ENCODE measurements at places on chromosomes 3 and 15.

GRCh38 chr3:192802957-192803899 lies 75.9 kb upstream of the FGF12 start:
- DNase-seq = no peak

- DNase-seq = no peak
These were observed 539 bp upstream of the PLCL2 start for GRCh38 chr3:16884084-16884747.

DNA sequence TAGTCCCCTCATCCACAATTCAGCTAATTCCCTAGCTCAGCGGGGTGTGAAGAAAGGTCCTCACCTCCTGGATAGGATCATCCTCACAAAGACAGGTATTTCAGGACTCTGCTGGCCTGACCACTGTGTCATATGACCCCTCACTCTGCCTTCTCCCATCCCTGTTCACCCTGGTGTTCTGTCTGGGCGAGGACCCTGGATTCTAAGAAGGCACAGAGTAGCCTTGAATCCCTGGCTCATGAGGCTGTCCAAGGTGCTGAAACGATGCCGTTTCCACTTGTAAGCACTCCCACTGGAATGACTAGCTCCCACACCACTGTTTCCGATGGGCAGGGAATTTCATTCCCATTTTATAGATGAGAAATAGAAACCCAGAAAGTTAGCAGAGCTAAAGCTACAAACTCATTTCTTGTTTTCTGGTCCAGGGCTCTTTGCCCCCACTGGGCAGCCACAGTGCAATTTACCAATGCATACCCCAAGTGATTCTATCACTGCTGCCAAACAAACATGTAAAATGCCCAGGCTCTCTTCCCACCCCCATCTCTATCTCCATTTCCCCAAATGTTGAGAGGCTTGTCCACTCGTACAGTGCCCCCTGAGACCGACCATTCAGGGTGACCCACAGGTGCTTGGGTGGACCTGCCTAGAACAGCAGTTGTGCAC lies 83.2 kb downstream of the RAB11A start:
- no peak for DNase-seq

- DNase-seq = no peak
These were observed 221.5 kb downstream of the P3H2 start for GRCh38 chr3:189899186-189899585.

GRCh38 chr3:129605922-129606635 lies 397 bp downstream of the PLXND1 start:
- DNase-seq = no peak

DNA sequence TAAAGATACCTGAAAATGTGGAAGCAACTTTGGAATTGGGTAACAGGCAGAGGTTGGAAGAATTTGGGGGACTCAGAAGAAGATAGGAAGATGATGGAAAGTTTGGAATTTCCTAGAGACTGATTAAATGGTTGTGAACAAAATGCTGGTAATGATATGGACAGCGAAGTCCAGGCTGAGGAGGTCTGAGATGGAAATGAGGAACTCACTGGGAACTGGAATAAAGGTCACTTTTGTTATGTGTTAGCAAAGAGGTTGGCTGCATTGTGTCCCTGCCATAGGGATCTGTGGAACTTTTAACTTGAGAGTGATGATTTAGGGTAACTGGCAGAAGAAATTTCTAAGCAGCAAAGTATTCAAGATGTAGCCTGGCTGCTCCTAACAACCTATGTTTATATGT lies 13.0 kb downstream of the MITF start:
- no peak for DNase-seq

DNA sequence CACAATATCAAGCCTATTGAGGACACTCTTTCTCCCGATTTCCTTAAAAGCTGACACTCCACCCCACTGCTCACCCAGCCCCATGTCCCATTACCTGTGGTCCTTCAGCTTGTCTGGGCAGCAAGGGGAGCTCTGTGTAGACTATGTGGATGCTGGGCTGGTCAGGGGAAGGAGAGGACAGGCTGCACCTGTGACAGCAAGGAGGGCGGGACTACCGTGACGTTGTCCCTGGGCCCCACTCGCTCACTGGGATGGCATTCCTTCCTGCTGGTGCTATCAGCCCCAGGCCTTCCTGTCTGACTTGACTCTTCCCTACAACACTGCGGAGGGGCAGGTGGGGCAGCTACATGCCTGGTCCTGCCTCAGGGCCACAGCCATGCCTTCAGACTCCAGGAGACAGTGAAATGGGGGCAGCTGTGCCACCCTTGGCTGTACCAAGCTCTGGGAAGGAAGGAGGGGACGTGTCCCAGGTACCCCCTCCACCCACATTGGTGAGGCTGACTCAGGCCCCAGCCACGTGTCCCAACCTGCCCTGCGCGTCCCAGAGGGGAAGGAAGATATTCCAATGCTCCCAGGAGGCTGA lies at the start of gene TMEM40:
TMEM40 (minus strand) TSS at position 163 of the 583 bp plus-strand sequence. CDS start 9,427 bp downstream, outside the sequence.
- DNase-seq = no peak

- no peak for DNase-seq
These were observed at the start of gene GPR87 for GRCh38 chr3:151316267-151316991. Gene GPR87 (minus strand): TSS chr3:151316820. CDS start chr3:151300100, 16,720 bp downstream.

Data from dorsolateral prefrontal cortex (tissue), 122 donors.